ENCODE measurements at places on chromosomes 1 and 21.
A peak's percentile ranks its signal among the peaks of the same experiment; 100 is the strongest.

DNA sequence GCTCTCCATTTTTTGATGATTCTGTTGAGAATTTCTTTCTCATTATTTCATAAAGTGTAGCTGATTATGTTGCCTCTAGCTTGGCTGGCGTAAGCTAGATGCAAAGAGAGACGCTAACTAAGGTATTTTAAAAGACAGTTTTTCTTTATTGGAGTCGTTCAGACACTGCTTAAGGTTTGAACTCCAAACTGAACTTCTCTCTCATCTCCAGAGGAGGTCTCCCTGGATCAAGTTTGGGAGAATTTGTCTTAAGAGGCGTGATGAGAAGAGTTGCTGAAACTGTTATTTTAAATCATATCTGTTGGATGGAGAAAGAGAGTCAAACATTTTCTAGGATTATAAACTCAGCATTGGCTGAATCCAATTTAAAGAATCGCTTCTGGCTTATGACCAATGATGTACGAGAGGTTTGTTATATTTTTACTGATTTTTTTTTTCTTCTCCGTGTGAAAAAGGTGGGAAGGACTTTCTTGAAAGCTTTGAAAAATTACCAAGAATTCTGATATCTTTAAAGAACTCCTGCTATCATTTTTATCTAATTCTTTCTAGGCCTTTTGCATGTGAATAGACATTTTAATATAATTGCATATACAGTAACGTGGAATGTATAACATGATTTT is 34.0 kb downstream of the MAP3K7CL start:
- peak; percentile 83 for DNase-seq

DNA sequence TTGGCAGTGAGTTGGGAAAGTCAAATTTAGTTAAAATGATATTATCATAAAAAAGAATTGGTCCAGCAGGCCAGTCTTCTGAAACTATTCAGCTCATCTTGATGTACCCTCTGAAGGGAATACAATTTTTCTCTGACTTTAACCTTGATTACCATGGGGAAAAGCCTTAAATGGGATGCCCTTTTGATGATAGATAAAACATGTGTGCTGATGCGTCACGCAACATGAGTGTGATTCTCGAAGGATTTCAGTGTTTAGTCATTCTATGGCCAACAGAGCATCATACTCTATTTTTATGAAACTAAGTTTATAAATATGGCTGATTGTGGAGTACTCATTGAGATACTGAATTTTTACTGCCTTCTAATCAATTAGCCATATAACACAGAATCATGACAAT is 171.5 kb downstream of the ZNF281 start:
- DNase-seq = no peak

DNA sequence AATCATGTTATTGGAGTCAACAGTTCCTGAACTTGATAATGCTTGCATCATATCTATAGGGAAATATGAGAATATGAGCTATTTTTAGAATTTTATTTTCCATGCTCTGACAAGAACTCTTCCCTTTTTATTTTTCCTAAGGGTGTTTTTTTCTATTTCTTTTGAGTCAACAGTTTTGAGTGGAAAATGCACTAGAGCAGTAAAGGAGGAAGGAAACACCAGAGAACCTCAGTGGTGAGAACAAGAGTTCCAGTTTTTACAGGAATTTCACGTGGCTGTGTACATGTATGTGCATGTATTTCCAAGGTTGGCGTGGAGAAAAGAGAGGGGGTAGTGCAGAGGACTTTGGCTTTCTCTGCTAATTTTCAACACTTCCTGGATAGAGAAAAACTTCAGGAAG is 63.6 kb upstream of the TNFSF18 start:
- DNase-seq = no peak

DNA sequence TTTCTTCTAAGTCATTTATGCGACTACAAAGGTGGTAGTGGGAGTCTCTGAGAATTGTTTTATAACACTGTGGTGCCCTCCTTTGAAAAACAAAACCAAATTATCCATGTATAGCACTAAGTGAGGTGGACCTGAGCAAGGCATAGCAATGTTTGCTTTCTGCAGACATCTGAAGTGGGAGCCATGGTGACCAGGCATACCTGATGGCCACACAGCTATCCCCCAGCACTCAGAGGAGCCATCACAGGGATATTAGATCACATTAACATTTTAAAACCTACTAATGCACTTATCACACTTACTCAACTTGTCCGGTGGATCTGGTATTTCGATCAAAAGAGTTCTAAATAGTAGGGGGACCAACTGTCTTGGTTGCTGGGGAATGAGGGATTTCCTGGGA is 24.8 kb upstream of the AVPR1B start:
- no peak for DNase-seq

GRCh38 chr1:214403431-214403830 is 122.5 kb downstream of the SMYD2 start:
- DNase-seq = peak; percentile 63

DNA sequence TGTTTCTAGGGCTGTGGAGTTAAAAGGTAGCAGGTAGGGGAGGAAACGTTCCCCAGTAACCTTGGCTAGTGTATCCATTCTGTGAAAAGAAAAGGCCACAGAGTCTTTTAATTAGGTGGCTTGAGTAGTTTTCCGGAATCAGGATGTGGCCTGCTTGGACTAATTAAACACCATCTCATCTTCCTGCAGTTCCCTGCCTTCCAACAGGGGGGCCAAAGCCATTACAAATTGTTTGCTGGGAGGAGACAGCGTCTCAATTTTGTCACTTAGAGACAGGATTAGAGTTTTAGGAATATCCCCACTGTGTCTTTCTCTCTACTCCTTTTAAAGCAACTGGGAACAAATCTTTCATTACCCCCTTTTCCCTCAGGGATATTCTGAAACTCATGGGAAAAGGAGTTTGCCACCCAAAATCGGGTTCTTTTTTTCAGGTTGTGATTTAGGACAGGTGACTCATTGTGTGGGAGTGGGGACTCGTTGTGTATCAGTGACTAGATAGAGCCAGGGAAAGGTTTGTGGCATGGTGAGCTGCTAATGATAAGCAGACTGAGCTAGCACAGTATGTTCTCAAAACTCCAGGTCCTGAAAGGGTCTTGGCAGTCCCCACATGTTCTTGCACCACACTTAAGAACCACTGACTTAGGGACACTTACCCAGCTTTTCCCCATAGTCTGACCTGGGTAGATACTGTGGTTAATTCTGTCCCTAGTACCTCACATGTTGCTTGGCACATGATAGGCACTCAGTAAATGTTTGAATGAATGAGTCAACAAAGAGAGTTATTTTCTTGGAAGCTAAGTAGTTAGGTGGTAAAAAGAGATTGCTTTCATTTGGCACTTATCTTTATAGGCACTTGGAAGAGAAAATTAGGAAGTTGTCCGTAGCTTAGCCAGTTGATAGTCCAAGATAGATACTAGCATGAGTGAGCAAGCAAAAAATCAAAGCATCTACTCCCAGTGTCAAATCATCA is 22.5 kb downstream of the INTS3 start:
- DNase-seq = peak; percentile 66

GRCh38 chr1:12345350-12346217 is 115.8 kb downstream of the VPS13D start:
- DNase-seq = no peak

GRCh38 chr1:51523931-51524330 is 4.9 kb upstream of the EPS15 start:
- no peak for DNase-seq

DNA sequence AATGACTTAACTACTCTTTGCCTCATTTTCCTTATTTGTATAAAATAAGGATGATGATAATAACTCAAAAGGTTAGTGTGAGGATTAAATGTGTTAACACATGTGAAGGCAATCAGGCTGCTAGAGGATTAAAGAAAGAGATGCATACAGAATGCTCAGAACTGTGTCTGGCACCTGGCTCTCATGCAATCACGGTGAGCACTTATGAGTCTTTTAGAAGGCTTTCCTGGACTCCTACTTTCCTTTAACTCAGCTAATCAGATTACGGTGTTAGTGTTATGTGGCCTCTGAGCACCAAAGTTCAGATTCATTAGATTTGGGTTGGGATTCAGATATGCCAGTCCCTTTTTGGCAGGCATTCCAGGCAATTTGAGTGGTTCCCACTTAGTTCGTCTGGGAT is 311.6 kb upstream of the USP24 start:
- DNase-seq = no peak

GRCh38 chr1:23867542-23867894 is 572 bp downstream of the FUCA1 start:
- no peak for DNase-seq

- DNase-seq = peak; percentile 7
These were observed 273.7 kb upstream of the AJAP1 start for GRCh38 chr1:4380564-4381168.

DNA sequence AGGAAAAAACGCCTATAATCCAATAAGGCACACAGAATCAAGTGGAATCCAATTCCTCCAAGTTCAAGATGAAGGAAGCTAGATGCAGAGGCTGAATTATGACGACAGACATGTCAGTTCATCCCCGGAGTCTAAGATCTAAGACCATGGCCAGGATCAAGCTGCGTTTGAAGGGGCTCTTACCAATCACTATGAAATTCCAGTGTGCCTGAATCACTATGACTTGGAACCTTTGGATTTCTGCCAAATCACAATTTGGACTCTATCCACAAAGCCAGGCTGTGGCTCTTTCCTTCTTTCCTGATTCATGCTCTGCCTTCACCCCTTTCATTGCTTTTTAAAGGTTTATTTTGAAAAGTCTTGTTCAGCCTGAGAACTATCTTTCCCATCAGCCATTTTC is 17.1 kb downstream of the OLIG2 start:
- DNase-seq = peak; percentile 89

DNA sequence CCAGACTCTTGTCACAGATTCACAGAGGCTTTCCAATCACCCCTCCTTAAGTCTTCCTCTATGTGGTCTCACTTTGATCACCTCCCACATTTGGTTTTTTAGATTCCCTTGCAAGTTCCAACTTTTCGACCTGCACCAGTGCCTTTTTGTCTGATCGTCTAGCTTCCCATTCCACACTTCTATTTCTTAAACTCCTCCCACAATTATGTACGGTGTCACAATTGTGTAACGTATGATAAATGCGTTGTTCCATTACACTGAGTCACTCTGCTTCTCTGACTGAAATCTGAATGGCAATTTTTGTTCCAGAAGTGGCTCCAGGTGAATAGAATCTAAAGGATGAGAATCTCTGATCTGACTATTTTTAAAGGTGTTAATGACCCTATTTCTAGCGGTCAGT is 320.1 kb downstream of the LMX1A start:
- DNase-seq = no peak

DNA sequence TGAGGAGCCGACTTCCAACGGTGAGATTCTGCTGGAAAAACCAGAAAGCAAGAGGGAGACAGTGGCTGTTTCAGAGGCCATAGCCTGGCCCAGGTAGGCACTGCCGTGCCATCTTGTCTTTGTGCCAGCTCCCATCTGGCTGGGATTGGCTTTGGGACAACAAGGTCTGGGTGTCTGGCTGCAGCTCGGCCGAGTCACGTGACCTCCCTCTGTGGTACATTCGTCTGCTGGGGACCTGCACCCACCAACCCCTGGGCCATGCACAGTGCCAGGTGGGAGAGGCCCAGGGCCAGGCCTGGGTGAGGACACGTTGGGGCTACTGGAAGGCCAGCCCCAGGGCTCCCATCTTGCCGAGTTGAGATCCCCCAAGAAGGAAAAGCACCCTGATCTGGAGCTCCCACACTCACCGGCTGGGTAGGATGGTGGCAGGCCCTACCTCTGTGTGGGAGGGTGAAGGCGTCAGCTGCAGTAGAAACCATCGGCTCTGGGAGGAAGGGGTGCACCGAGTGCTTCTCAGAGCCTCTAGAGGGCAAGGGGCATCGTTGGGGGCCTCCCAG is 25.3 kb upstream of the TTC34 start:
- no peak for DNase-seq

- DNase-seq = no peak
These were observed 42.9 kb downstream of the NFIA start for GRCh38 chr1:61125263-61125662.

DNA sequence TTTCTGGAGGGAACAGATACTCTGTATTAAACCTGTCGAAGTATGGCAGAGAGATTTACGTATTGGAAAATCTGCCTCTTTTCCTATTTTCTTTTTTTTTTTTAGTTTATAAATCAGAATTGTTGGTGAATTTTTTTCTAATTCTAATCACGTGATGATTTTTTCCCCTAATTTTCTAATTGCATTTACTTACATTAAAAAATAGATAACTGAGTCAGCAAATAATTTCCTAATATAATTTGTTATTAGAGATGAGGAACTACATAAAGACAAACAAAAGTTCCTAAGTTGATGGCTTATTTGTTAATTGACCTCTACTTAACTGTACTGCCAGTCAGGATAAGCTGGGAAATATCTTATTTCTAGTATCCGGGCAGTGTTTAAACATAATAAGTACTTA is 34.6 kb downstream of the SNX7 start:
- DNase-seq = no peak

DNA sequence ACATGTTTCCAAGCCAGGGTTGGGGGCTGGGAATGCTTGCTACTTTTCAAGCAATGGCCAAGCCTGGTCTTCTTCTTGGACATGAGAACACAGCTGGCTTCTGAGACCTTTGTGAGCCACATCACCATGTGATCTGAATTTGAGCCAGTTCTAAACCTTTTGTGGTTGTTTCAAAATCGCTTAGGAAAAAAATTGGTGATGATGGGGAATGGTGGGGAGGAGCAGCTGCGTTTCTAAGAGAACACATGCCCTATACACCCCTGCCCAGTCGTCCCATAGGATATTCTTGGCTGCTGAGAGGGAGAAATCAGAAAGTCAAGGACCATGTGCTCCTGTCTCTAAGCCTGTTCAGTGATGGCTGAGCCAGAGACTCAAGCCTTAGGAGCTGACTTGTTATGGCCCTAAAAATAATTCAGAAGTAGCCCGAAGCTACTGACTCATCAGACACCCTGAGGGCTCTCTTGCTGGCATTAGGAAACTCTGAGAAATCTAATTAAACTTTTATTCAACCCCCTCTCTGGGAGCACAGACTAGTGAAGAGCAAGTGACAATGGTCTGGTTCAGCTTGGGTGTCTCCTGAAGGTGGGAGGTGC is 30.5 kb downstream of the CCDC185 start:
- DNase-seq = no peak

- DNase-seq = no peak
These were observed 75.3 kb upstream of the KIAA0040 start for GRCh38 chr1:175267716-175268416.

- no peak for DNase-seq
These were observed 55.9 kb upstream of the PAX7 start for GRCh38 chr1:18574754-18575153.

DNA sequence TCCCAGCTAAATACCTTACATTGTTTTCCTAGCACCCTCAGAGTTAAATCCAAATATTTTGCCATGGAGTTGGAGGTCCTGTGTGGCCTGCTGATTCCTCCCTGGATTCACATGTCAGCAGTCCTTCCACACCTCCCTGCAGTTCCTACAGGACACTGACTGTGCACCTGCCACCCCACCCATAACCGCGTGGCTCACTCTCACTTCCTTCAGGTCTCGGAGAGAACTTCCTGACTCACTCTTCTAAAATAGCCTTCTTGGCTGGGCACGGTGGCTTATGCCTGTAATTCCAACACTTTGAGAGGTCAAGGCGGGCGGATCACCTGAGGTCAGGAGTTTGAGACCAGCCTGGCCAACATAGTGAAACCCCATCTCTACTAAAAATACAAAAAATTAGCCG is 8.4 kb upstream of the CAMTA1 start:
- DNase-seq = no peak

All from amniotic epithelial cell (primary cell).